MCF 10A (cell line): ENCODE measurements at places on chromosomes 2 and 18.
A peak's percentile ranks its signal among the peaks of the same experiment; 100 is the strongest.

- H3K4me1 ChIP-seq: peaks cover 71% of the 10 kb centered on the region
- no peak overlapping the region for H3K27ac ChIP-seq
Measured at GRCh38 chr2:73999881-74000597, 15.3 kb downstream of the TET3 start.

DNA sequence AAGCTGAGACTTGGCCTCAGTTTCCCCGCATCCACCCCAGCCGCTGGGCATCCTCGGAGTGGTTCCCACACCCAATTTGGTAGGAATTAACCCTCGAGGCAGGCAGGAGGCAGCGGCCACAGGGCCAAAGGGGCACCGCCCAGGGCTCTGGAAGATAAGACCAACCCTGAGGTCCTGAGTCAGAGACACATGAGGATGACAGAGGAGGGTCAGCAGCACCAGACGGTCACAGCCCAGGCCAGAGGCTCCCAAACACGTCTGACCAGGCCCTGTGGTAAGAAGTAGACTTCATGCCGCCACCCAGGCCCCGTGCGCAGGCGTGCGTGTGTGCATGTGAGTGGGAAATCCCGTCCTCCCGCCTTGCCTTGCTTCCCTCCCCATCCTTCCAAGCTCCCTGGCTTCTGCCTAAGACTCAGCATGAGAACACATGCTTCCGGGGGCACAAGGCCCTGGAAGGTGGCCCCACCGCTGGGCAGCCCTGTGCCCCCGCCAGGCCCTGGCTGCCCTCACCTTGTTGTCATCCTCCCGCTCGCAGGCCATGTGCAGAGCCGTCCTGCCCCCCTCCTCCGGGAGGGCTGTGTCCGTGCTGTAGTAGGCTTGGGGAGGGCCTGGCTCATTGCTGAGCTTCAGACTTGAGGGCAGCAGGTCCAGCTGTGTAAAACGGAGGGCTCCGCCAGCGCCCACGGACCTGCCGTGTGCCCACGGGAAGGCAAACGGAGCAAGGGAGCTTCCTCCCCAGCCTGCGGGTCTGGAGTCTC is 46.3 kb downstream of the ANKMY1 start:
- H3K4me3 ChIP-seq: no peak overlapping the region
- no peak for DNase-seq
- peaks cover 9% of the 10 kb centered on the region for H3K36me3 ChIP-seq
- no peaks in the 10 kb centered on the region for H3K27me3 ChIP-seq
- H3K27ac ChIP-seq: no peak overlapping the region

- DNase-seq: peak; percentile 92
- H3K36me3 ChIP-seq: no peaks in the 10 kb centered on the region
- H3K4me1 ChIP-seq: peaks cover 23% of the 10 kb centered on the region
- H3K27me3 ChIP-seq: no peaks in the 10 kb centered on the region
Measured at GRCh38 chr18:10304853-10305252, 149.6 kb upstream of the APCDD1 start.

DNA sequence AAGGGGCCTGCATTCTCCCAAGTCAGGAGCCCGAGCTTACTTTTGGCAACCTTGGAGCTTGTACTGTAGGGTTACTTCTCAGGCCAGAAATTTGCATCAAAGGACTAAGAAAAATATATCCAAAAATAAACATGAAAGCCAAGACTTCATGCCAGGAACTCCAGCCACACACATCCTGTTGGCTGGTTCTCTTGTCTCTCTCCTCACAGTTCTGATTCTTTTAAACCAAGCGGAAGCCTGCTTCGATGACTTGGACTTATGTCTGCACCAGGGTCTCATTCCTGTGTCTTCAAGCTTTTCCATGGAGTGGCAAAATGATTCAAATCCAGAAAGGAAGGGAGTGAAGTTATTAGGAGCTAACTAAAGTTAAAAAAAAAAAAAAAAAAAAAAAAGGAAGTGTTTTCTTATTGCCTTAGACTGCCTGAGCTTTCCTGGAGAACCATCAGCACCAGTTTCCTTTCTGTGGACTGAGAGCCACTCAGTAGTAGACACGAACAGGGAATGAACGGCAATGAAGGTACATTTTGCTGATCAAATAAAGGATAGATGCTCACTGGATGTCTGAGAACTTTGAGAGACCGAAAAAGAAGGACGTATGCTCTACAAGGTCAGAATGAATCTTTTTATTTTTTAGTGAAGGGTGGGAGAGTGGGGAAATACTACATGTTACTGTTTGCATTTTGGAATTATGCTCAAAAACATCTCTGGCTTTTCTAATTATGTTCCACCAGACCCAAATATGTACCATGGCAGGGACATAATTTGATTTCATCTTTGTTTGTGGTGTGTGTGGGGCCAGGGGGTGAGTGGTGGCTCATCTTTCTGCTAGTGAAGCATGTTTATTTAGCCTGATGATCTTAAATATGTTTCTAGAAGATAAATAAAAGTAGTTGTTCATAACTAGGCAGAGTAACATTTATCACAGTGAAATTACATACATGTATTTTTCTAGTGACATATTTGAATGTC is 86.0 kb downstream of the RAPGEF4 start:
- H3K4me3 ChIP-seq: no peak overlapping the region
- DNase-seq: no peak
- no peak overlapping the region for H3K27ac ChIP-seq
- no peaks in the 10 kb centered on the region for H3K4me1 ChIP-seq
- H3K36me3 ChIP-seq: no peaks in the 10 kb centered on the region

- DNase-seq: no peak
- H3K36me3 ChIP-seq: no peaks in the 10 kb centered on the region
- no peaks in the 10 kb centered on the region for H3K4me1 ChIP-seq
- no peaks in the 10 kb centered on the region for H3K27me3 ChIP-seq
Measured at GRCh38 chr2:38765551-38765950, 12.5 kb upstream of the GEMIN6 start.

DNA sequence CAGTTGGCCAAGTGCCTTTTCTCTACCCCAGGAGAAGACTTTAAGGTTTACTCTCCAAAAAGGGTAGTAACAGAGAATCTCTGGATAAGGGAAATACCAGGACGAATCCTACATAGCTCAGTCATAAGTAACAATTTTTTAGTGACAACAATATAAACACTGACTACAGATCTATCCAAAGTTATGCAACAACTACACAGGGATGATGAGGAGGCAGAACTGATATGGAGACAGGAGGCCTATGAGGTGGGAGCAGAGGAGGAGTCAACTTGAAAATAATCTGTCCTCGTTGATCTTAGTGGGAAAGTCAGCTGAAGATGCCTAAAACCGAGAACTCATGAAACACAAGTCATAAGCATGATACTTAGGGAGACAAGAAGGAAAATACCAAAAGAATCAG is 40.2 kb downstream of the SLC35F5 start:
- H3K4me3 ChIP-seq: no peak overlapping the region
- peaks cover 43% of the 10 kb centered on the region for H3K36me3 ChIP-seq
- DNase-seq: no peak
- no peaks in the 10 kb centered on the region for H3K27me3 ChIP-seq

DNA sequence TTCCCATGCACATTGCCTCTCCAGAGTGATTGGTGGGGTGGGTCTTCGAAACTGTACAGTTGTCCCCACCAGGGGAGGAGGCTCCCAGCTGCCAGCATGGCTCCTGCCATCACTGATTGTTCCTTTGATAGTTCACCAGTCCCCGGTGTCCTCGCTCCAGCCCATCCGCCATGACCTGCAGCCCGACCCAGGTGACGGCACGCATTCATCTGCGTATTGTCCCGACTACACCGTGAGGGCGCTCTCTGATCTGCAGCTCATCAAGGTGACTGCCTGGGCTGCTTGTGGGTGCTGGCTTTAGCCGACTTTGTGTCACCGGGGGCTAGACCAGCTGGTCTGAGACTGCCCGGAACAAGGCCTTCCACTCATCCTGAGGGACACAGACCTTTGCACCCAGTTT is 12.4 kb downstream of the CNNM3 start:
- H3K4me3 ChIP-seq: no peak overlapping the region
- H3K4me1 ChIP-seq: peaks cover 7% of the 10 kb centered on the region
- peaks cover 67% of the 10 kb centered on the region for H3K36me3 ChIP-seq
- no peak overlapping the region for H3K27ac ChIP-seq
- no peak for DNase-seq
- H3K27me3 ChIP-seq: no peaks in the 10 kb centered on the region

DNA sequence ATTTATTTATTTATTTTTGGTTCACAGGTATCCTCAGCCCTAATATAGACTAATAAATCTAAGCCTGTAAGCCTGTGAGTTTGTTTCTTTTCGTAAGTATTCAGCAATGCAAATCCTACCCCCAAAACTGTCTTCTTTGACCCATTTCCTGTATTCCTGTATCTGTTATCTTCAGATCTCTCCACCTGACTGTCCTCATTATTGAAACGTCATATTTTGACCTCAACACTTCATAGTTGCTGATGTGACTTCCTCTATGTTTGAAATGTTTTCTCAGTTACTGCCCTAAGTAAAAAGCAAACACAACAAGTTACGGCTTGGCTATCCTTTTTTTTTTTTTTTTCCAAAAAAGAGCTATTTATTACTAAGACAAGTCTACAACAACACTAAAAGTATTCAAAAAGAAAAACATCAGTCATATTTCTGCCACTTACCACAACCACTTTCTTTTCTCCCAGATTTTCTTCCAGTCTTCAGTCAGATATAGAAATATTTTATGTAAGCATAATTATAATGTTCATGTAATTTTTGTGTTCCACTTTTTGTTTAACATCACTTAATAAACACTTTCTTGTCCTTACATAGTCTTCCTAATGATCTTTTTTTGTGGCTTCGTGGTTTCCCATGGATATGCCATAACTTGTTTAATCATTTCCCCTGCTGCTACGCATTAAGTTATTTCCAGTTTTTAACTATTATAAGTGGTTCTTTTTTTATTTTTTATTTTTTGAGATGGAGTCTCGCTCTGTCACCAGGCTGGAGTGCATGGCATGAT is 45.0 kb upstream of the EML4 start:
- DNase-seq: no peak
- no peak overlapping the region for H3K27ac ChIP-seq
- H3K4me1 ChIP-seq: peaks cover 28% of the 10 kb centered on the region
- no peak overlapping the region for H3K4me3 ChIP-seq
- H3K27me3 ChIP-seq: no peaks in the 10 kb centered on the region

DNA sequence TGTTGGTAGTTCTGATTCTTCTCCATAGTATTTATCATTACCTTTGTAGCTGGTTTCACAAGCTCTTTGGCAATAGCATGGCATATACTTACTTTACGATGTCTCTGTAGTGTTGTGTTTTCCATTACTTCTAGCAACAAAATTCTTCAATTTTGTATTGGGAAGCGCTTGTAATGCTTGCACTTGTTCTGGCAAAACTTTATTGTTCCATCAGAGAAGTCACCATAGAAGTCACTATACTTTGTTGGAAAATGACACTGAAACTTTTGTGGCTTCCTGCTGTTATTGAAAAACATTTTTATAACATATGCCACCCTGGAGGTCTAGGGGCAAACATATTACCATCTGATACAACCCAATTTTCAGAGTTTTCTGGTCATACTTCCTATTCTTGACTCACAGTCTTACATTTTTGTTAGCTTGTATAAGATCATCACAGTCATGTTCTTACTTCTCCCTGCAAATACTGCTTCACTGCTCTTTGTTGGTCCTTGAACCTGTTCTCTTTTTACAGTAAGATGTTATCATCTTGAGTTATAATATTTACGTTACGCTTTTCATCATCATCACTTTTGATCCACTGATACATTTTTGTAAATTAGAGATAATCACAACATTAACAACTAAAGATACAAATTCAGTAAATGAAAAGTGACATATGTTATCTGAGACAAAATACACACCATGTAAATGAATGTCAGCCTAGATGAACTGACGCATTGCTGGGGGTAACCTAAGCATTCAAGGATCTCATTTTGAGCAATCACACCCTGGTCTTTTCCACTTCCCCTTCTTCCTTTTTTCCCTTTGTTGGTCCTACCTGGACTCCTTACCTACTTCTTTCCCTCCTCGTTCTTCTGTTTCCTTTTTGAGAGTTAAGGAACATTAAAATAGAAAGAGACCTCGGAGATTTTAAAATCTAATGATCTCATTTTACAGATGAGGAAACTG is 33.3 kb upstream of the CXCR4 start:
- no peak for DNase-seq
- H3K27ac ChIP-seq: no peak overlapping the region
- no peaks in the 10 kb centered on the region for H3K4me1 ChIP-seq
- peaks cover 16% of the 10 kb centered on the region for H3K27me3 ChIP-seq
- no peak overlapping the region for H3K4me3 ChIP-seq

DNA sequence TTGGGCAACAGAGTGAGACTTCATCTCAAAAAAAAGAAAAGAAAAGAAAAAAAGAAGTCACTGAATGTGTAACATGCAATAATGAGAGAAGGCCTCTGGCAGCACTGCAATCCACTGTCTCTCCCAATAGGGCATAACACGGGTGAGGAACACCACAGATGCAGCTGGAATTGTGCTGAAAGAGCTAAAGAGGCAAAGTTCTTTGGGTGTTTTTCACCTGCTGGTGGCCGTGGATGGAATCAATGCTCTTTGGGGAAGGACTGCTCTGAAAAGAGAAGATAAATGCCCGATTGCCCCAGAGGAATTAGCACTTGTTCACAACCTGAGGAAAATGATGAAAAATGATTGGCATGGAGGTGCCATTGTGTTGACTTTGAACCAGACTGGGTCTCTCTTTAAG is 31.0 kb upstream of the CYBRD1 start:
- no peak for DNase-seq
- peaks cover 6% of the 10 kb centered on the region for H3K4me1 ChIP-seq
- peaks cover 5% of the 10 kb centered on the region for H3K36me3 ChIP-seq
- H3K4me3 ChIP-seq: no peak overlapping the region
- H3K27me3 ChIP-seq: no peaks in the 10 kb centered on the region
- no peak overlapping the region for H3K27ac ChIP-seq

GRCh38 chr18:49081511-49082155 is 130.9 kb upstream of the SMAD7 start:
- H3K36me3 ChIP-seq: peaks cover 12% of the 10 kb centered on the region
- DNase-seq: no peak
- H3K27ac ChIP-seq: no peak overlapping the region
- H3K4me3 ChIP-seq: no peak overlapping the region
- no peaks in the 10 kb centered on the region for H3K4me1 ChIP-seq

DNA sequence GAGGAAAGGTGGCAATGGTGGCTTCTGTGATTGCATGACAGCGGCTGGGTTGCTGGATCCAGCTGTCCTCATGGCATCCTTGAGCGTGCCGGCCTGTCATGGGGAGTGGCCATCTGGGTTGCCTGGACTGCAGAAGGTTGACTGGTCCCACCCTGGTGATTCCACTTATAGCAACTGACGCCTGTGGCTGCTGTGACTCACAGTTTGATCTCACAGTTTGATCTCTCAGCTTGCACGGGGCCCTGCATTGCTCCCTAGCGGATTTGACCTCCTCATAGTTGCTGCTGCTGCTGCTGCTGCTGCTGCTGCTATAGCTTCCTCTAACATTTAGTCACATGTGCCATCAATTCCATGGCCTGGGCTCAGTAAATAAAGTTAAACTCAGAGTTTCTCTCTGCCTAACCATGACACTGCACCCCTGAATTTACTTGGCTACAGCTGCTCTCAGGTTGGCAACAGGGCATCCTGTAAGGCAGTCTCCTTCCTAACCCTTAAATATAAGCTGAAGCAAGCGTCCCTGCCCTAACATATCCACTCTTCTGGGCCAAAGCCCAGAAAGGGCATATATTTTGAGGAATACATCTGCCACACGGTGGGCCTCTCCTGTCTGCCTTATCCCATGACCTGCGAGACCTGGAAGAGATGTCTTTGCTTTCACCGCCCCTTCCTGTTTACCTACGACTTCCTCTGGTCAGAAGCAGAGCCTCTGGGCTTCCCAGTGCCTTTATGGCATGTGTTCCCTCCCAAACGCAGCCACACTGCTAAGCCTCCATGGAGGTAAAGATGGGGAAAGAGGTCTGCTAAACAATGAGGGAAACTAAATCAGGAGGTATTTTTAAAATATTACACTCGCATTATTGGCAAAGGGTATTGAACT is 37.8 kb upstream of the CCDC150 start:
- H3K4me3 ChIP-seq: peak overlapping the region; percentile 10
- peaks cover 9% of the 10 kb centered on the region for H3K4me1 ChIP-seq
- H3K36me3 ChIP-seq: no peaks in the 10 kb centered on the region
- no peaks in the 10 kb centered on the region for H3K27me3 ChIP-seq
- DNase-seq: peak; percentile 89
